PC-3 (cell line): ENCODE measurements at places on chromosomes 4 and X. TPM values are rescaled to one million over a fixed set of nuclear protein-coding genes. Genes with fewer than 3 reads are reported as not detected.
A peak's percentile ranks its signal among the peaks of the same experiment; 100 is the strongest.

Gene BEX5
- total RNA-seq, result 0.18 TPM in 1 of 2 replicates, not detected in the other

Gene PLK4
- total RNA-seq, result 42.5 and 54.5 TPM in 2 replicates

Gene GAGE12G
- total RNA-seq, result not detected in 2 replicates

Gene USP17L17
- not detected in 2 replicates for total RNA-seq

Gene PAGE5
- total RNA-seq, result not detected in 2 replicates

Gene IRS4
- total RNA-seq, result not detected in 2 replicates

DNA sequence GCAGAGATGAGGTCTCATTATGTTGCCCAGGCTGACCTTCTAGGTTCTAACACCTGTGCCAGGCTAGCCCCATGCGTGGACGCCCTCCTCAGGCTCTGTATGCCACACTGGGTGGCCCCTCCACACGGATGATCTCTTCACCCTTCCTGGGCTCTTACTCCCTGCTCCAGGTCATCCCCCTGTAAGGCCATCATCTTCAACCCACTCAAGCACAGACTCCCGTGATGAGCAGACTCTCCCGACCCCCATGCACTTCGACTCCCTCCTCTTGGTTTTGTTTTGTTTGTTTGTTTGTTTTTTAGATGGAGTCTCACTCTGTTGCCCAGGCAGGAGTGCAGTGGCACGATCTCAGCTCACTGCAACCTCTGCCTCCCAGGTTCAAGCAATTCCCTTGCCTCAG lies 70.9 kb downstream of the HPRT1 start:
- no peak for DNase-seq

GRCh38 chr4:179585761-179586160 lies 2143.5 kb upstream of the AGA start:
- no peak for DNase-seq

DNA sequence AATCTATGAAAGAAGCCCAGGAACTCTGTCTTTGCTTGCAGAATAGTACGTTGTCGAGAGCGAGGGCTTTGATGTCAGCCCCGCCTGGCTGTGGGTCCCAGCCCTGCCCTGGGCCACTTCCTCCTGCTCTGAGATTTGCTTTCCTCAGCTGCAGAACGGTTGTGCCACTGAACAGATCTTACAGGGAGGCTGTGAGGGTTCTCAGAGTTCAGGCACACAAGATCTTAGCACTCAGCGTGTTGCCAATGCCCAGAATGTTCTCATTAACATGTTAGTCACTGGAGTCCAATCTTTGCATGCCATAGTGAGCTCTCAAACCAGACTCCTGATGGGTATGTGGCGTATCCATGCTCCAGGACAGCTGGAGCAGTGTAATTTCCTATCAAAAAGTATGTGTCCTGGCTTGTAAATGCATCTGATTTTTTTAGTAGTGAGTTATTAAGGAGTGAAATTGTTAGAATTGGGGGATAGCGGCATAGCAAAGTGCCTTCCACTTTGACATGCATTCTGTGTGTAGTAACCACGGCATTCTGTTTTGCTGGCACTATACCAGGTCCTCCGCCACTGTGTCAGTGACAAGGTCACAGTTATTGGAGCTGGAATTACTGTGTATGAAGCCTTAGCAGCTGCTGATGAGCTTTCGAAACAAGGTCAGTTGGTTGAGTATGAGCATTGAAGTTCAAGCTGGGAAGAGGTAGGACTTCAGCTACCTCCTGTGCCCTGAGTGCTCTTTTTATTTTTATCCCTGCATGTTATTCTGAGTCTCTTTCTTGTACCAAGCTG lies 31.6 kb downstream of the TKTL1 start:
- DNase-seq, result no peak

DNA sequence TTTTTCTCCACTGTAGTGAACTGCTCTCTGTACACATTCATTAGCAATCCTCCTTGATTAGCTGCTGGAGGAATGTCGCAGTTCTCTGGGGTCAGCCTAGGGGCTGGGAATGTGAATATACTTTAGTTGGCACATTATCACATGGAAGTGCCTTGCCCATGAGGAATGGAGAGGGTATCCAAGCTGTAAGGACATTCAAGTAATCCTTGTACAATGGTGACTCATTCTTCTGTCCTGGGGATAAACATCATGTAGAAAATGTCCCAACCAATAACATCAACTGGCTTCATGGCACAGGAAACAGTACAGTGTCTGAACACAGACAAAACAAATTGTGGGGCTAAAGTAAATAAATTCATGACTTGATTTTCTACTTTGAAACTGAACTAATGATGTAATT lies 147.1 kb downstream of the GLRA2 start:
- DNase-seq, result peak; percentile 9

DNA sequence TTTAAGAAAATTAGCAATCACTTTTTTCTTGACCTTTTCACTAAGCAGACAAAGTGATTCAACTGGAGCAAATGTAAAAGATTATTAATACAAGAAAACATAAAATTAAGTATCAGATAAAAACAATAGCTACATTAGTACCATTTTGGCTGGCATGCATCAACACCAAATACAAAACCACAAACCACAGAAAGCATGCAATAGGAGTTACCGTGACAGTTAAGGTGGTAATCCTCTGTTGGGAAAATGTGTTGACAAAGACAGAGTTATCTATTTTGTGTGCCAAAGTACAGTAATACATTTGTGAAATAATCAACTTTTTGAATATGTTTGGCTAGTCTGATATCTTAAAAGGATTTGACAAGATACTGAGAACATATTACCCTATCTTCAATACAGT lies 89.8 kb upstream of the ETNPPL start:
- DNase-seq, result no peak

DNA sequence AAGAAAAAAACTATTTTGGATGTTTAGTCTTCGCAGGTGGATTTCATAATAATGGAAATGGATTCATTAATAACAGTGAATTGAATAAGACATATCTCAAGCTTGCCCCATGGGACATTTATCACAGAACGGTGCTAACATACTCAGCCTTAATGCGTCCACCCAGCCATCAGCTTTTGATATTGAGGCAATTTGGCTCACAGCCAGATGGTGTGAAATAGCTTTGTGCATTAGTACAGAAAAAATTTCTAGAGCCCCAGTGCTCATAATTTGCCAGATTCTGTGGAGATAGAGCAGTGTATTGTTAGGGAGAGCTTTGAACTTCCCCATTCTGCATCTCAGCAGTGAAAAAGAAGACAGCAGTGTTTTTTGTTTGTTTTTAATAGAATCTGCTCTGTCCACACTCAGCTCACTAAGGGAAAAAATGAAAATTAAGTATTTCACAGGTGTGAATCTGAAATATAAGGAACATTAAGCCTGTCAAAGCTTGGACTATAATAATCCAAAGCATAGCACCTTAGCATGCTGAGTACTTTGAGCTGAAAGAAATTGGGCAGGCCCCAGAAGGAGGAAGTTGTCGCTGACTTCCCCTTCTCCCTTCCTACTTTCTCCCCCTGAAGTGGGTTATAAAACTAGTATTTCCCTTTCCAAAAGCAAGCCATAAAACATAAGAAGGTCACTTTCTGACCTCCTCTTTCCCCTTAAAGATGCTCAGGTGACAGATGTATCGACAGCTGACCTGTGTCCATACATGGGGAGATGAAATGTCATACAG lies 295.8 kb downstream of the MAGEB5 start:
- DNase-seq, result no peak

GRCh38 chr4:15002659-15003400 lies 549 bp downstream of the CPEB2 start:
- DNase-seq, result peak; percentile 59

DNA sequence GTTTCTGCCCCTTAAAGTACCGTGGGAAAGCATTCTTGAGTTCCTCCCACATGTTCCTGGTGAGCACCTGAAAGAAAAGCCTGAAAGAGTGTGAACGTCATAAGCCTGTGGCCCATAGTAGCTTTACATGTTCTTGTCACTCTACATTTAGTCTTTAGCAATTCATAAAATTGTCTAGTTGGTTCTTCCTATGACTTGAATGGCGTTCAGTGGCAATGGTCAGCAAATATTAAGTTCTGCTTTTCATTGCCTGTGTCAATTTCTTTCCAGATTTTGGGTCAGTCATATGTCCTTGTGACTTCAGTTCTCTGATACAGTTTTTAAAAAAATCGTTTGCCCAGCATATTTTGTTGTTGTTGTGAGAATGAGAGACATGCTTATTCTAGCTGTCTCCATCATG lies 650.0 kb upstream of the BOD1L1 start:
- DNase-seq, result peak; percentile 6

GRCh38 chrX:19673375-19674040 lies 158.2 kb upstream of the MAP3K15 start:
- peak; percentile 95 for DNase-seq

DNA sequence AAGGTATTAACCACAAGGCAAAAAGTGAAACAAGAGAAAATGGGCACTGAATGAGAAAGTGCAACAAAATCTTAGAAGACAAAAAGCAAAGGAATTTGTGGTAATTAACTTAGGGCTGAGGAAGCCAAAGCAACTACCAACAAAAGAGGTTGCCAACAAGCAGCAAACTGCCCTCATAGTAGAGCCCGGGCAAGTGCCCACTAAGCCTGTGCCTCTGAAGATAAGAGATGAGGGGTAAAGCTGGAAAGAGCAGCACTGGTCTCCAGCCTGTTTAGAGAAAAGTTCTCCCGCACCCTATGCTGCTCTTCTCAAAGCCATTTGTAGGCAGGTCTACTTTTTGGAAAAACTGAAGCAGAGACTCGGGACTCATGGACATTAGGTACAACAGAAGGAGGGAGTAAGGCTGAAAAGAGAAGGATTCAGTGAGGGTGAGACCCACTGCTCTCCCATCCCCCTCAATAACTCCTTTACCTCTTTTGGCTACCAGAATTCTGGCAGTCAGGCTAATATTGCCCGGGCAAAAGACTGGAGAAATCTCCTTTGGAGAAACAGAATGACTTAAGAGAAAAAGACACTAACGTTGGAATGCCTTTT lies 29.6 kb upstream of the KCNE5 start:
- DNase-seq, result no peak

GRCh38 chr4:53781629-53782457 lies 190.6 kb upstream of the LNX1 start:
- peak; percentile 98 for DNase-seq

DNA sequence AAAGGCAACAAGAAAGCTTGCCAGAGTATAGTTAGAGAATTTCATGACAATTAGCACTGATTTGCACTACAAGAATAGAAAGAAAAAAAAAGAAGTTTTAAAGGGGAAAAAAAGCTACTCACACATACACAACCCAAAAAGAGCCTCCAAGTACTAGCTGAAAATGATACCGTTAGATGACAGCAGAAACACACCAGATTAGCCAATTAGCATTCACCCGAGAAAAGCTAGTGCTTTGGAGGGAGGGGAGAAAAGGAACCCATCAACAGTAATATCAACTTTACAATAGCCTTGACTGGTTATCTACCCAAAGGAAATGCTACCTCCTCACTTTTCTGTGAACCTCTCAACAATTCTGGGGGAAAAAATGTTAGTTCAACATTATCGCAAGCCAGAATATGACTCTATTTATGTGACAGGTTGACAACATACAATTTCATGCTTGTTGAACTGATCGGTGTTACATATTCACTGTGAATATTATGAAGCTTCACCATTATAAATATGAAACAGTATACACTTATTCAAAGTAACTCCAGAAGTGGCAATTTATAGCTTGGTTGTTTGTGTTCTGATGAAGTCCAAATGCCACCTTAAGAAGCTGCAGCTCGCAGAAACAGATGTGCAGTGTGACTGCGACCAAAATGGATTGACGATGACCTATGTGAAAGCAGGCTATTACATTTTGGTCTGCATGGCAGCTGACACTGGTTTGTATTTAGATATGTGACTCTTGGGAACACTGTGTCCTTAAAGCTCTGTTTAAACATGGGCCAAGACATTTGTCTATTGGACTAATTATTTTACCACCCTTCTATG lies 15.9 kb downstream of the PPARGC1A start:
- no peak for DNase-seq

DNA sequence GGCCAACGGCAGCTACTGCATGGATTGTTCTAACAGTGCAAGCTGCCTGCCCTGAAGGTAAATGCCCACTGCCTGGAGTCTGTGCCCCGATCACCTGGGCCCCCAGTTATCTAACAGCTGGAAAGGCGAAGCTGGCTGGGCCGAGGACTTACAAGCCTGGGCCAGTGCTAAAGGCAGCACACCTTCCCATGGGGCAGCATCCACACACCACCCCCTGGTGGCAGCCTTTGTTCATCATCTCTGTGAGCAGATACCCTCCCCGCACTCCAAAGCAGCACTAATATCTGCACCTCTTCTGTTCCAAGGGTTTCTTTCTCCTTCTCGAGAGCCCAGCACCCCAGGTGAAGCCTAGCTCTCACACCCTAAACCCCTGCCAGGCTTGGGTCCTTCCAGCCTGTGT lies 7.6 kb downstream of the SLC2A9 start:
- DNase-seq, result peak; percentile 64

DNA sequence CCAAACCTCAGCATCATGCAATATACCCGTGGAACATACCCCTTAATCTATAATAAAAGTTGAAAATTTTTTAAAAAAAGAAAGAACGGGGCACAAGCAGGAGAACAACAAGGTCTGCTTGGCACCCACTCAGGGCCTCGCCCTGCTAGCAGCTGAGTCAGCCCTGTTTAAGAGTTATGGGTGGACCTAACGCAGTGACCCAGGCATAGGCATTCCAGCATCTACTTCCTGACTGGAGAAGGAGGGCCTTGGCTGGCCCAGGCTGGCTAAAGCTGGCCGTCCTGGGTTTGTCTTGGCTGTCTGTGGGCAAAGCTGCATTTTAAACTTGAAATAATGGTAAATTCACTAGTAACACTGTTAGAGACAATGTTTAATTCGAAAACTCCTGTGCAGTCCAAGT lies 236.7 kb upstream of the PGRMC2 start:
- DNase-seq, result peak; percentile 84

- no peak for DNase-seq
These were observed 33.0 kb downstream of the SULT1B1 start for GRCh38 chr4:69727426-69727825.

GRCh38 chrX:103220511-103221323 lies 5.8 kb downstream of the BEX4 start:
- no peak for DNase-seq

GRCh38 chr4:188399834-188400233 lies 260.6 kb downstream of the TRIML1 start:
- DNase-seq, result no peak

DNA sequence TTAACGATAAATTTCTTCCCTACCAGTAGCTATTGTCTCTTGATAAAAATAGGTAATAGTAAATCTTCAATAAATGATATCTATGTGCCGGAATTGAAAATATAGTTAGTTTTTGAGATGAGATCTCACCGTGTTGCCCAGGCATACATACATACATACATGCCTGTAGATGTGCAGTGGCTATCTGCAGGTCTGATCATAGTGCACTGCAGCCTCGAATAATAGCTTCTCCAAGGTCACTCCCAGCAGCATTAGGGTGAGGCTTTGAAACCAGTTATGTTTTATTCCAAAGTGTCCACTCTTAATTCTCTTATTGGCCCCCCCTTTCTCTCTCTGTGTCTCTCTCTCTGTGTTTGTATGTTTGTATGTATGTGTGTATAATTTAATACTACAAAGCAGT lies 37.5 kb downstream of the ZFX start:
- no peak for DNase-seq

- DNase-seq, result peak; percentile 20
These were observed 2.3 kb downstream of the NWD2 start for GRCh38 chr4:37246891-37247290.

DNA sequence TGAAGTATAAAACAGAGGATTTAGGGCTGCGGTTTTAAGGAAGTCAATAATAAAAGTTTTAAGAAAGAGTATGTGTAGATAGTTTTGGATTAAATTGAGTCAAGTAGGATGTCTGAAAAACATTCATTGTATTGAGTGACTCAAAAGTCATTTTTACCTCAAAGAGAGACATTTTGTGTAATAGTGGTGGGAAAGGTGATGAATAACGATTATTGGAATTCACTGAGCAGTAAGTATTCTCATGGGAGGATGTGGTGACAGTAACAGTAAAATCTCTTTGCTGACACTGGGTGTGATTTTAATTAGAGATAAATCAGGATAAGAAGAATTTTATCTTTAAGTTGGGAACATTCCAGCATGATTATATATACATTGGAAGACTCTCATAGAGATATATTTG lies 233.6 kb downstream of the PDHA2 start:
- DNase-seq, result peak; percentile 1
